T-cell (primary cell): ENCODE measurements at places on chromosomes 4 and X. TPM values are rescaled to one million over a fixed set of nuclear protein-coding genes. Genes with fewer than 3 reads are reported as not detected.
A peak's percentile ranks its signal among the peaks of the same experiment; 100 is the strongest.

- H3K27me3 ChIP-seq: peaks cover 2% of the 10 kb centered on the region
- H3K4me1 ChIP-seq: no peaks in the 10 kb centered on the region
- no peaks in the 10 kb centered on the region for H3K36me3 ChIP-seq
- no peak overlapping the region for H3K27ac ChIP-seq
- H3K4me3 ChIP-seq: no peak overlapping the region
Observed at GRCh38 chrX:38699121-38699520, 102.1 kb upstream of the MID1IP1 start.

- H3K27me3 ChIP-seq: no peaks in the 10 kb centered on the region
- no peak overlapping the region for H3K4me3 ChIP-seq
- H3K36me3 ChIP-seq: no peaks in the 10 kb centered on the region
- H3K4me1 ChIP-seq: no peaks in the 10 kb centered on the region
- no peak overlapping the region for H3K27ac ChIP-seq
- DNase-seq: no peak
Observed at GRCh38 chrX:155951237-155951789, 46.2 kb upstream of the IL9R start.

DNA sequence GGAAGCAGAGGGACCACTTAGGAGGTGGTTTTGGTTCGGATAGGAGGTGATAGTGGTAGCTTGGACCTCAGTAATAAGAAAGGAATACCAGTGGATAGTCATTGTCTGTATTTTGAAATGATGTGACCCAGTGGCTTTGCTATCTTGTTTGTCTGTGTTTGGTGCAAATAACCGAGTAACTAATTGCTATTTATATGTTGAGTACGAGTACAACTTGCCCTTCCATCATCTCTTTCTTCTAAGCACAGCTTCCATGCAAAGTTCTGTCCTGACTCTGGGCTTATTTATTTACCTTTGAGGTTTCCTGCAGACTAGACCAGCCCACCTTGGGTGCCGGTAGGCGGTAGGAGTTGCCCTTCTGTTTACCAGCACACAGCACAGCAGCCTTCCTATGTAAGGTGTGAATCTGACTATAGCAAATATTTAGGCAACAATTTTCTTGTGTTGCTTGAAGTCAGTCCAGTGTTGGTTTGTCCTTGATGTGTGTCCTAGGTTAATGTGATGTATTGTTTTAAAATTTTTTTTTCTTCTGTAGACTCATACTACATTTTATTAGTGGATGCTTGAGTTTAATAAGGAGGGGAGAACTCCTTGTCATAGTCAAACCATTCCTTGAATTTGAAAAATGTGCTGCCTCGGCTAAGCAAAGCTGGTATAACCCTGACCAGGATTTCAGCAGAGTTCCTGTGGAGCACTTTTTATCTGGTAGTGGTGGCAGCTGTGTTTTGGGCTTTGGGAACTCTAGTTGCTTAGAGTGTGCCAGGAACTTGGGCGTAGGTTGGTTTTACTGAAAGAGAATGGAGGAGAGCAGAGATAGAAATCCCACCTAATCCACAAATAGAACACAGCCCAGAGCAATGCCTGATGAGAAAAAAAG, 21.9 kb downstream of the PTTG2 start:
- no peaks in the 10 kb centered on the region for H3K27me3 ChIP-seq
- DNase-seq: no peak
- H3K4me1 ChIP-seq: peaks cover 6% of the 10 kb centered on the region
- H3K27ac ChIP-seq: no peak overlapping the region
- H3K4me3 ChIP-seq: no peak overlapping the region
- H3K36me3 ChIP-seq: no peaks in the 10 kb centered on the region

GRCh38 chrX:24169211-24169610, 19.7 kb downstream of the ZFX start:
- DNase-seq: no peak
- no peak overlapping the region for H3K27ac ChIP-seq
- peaks cover 7% of the 10 kb centered on the region for H3K36me3 ChIP-seq
- H3K27me3 ChIP-seq: no peaks in the 10 kb centered on the region
- no peak overlapping the region for H3K4me3 ChIP-seq
- peaks cover 10% of the 10 kb centered on the region for H3K4me1 ChIP-seq

GRCh38 chrX:124736553-124737270, 390.3 kb downstream of the SH2D1A start:
- no peaks in the 10 kb centered on the region for H3K36me3 ChIP-seq
- H3K27me3 ChIP-seq: no peaks in the 10 kb centered on the region
- no peak overlapping the region for H3K4me3 ChIP-seq
- peak; percentile 61 for DNase-seq

DNA sequence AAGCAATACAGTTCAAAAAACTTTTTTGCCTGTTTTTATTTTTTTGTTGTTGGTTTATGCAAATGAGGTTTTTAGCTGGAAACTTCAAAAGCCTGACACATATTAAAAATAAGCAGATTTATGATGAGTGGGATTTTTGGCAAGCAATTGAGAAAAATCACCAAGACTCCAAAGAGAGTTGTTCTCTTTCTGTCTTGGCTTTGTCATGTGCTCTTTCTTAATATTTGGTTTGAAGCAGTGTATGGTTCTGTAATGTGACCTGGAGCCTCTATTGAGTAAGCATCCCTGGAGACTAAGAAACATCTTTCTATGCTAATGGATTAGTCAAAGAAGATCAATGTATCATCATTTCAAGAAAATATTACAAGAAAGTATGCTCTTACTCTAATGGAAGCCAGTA, 11.7 kb downstream of the TRIM2 start:
- H3K27ac ChIP-seq: no peak overlapping the region
- no peaks in the 10 kb centered on the region for H3K27me3 ChIP-seq
- H3K4me3 ChIP-seq: no peak overlapping the region
- H3K36me3 ChIP-seq: no peaks in the 10 kb centered on the region
- DNase-seq: no peak

- H3K36me3 ChIP-seq: no peaks in the 10 kb centered on the region
- no peak overlapping the region for H3K4me3 ChIP-seq
- peaks cover 1% of the 10 kb centered on the region for H3K4me1 ChIP-seq
- no peak for DNase-seq
Observed at GRCh38 chrX:38214551-38215531, 5.8 kb downstream of the SRPX start.

CT45A6 gene
- not detected for total RNA-seq
